ENCODE measurements at places on chromosomes 7 and 10. TPM values are rescaled to one million over a fixed set of nuclear protein-coding genes. Genes with fewer than 3 reads are reported as not detected.

Gene OPN1SW
- total RNA-seq, result not detected

Gene NPY4R
- total RNA-seq, result not detected

Gene TRIL
- 5.1 TPM for total RNA-seq

Gene SPDYE6
- not detected for total RNA-seq

Gene DDX50
- total RNA-seq, result 38.9 TPM

Gene CPN1
- total RNA-seq, result not detected

Gene RPEL1
- not detected for total RNA-seq

Gene OR13A1
- not detected for total RNA-seq

Gene SCART1
- 0.59 TPM for total RNA-seq

Gene ATP6V0E2
- 18.8 TPM for total RNA-seq

Gene WDFY4
- total RNA-seq, result not detected

DNA sequence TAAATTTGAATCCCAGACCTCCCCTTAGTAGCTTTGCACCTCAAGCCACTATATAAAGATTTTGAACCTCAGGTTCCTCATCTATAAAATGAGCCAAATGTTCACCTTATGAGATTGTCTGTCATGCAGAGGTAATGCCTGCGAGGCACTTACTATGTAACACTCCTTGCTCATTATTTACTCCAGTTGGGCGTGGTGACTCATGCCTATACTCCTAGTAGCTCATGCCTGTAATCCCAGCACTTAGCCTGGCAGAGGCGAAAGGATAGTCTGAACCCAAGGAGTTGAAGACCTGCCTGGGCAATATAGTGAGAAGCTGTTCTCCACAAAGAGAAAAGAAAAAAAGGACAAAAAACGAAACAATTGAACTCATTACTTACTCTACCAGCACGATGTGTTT is 82.2 kb downstream of the MDFIC start:
- H3K36me3 ChIP-seq, result no peaks in the 10 kb centered on the region
- H3K27ac ChIP-seq, result no peak overlapping the region
- H3K4me3 ChIP-seq, result no peak overlapping the region
- DNase-seq, result no peak
- H3K4me1 ChIP-seq, result peaks cover 43% of the 10 kb centered on the region

- DNase-seq, result no peak
- no peaks in the 10 kb centered on the region for H3K36me3 ChIP-seq
- H3K4me3 ChIP-seq, result no peak overlapping the region
- H3K27ac ChIP-seq, result no peak overlapping the region
Measured at GRCh38 chr10:125639846-125640245, 43.1 kb downstream of the TEX36 start.

DNA sequence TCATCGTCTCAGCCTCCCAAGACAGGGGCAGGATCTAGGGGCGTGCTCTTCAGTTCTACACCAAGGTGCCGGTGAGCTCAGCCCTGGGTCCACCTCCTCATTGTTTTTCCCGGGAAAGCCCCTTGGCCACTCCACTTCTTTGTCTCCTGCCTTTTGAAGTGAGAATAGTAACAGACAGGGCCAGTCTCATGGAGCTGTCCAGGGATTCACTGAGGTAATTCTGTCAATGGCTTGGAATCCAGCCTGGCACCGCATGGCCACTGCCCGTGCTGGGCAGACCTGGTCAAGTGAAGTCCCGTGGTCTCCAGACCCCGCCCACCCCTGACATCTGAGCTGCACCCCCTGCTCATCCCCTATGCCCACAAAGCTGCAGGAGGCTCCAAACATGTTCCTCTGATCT is 138.9 kb downstream of the TNS3 start:
- H3K4me1 ChIP-seq, result no peaks in the 10 kb centered on the region
- no peak overlapping the region for H3K27ac ChIP-seq
- no peaks in the 10 kb centered on the region for H3K27me3 ChIP-seq
- no peak overlapping the region for H3K4me3 ChIP-seq
- no peak for DNase-seq

GRCh38 chr10:62183442-62183841 is 85.2 kb downstream of the RTKN2 start:
- H3K4me1 ChIP-seq, result peaks cover 5% of the 10 kb centered on the region
- H3K27me3 ChIP-seq, result no peaks in the 10 kb centered on the region
- H3K4me3 ChIP-seq, result no peak overlapping the region
- H3K27ac ChIP-seq, result no peak overlapping the region

DNA sequence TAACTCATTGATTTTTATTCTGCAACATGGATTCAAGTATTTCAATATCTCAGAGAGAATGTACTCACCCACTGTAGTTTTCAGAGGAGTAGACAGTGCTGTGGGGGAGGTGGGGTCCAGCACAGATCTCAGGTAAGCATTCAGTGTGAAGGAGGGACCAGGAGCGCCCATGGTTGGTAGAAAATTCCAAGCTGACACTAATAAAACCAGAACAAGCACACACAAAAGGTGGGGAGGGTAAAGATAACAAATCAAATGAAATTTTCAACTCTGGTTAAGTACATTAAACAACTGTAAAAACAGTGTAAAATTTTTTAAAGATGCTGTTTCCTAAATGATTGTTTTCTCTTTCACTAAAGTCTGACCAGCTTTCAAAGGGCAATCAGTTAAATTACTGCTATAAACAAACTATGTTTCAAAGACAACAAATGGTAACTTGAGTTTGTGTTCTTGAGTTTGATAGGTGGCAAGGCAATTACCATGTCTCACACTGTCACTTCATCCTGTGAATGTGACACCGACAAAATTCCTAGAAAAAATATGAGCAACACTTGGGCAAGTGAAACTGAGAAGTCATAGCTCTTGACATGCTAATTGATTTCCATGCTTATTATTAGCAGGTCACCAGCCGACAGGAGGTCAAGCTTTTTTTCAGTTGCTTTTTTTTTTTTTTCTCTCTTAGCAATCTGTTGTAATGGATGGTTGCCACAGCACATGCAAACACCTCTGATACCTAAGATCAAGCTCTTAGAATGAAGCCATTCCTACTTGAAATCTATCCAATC is 205.8 kb upstream of the SLC26A5 start:
- peak; percentile 15 for DNase-seq
- no peaks in the 10 kb centered on the region for H3K36me3 ChIP-seq

GRCh38 chr10:119320981-119321380 is 113.6 kb downstream of the GRK5 start:
- no peak overlapping the region for H3K27ac ChIP-seq
- no peaks in the 10 kb centered on the region for H3K36me3 ChIP-seq
- no peak for DNase-seq
- H3K4me3 ChIP-seq, result no peak overlapping the region
- H3K4me1 ChIP-seq, result peaks cover 23% of the 10 kb centered on the region

DNA sequence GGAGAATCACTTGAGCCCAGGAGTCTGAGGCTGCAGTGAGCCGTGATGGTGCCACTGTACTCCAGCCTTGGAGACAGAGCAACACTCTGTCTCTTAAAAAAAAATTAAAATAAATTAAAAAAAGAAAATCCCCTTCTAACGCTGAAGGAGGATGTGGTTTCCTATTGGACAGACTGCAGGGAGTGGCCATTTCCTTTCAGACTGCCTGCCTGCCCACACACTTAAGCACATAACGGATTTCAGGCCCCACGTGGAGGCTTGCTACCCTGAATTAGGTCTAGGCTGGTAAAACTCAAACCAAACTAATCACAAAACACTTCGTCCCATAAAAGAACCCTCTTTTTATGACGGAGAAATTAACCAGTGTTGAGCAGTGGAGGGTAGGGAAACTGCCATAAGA is 34.0 kb downstream of the GATA3 start:
- H3K27me3 ChIP-seq, result no peaks in the 10 kb centered on the region
- no peaks in the 10 kb centered on the region for H3K4me1 ChIP-seq
- no peak overlapping the region for H3K27ac ChIP-seq
- H3K4me3 ChIP-seq, result no peak overlapping the region

GRCh38 chr7:115449689-115450088 is 527.8 kb downstream of the MDFIC start:
- H3K4me1 ChIP-seq, result no peaks in the 10 kb centered on the region
- H3K36me3 ChIP-seq, result no peaks in the 10 kb centered on the region
- H3K27me3 ChIP-seq, result no peaks in the 10 kb centered on the region
- peak; percentile 36 for DNase-seq
- H3K4me3 ChIP-seq, result no peak overlapping the region

GRCh38 chr7:91526404-91526803 is 262.2 kb downstream of the FZD1 start:
- no peak overlapping the region for H3K4me3 ChIP-seq
- no peaks in the 10 kb centered on the region for H3K27me3 ChIP-seq

DNA sequence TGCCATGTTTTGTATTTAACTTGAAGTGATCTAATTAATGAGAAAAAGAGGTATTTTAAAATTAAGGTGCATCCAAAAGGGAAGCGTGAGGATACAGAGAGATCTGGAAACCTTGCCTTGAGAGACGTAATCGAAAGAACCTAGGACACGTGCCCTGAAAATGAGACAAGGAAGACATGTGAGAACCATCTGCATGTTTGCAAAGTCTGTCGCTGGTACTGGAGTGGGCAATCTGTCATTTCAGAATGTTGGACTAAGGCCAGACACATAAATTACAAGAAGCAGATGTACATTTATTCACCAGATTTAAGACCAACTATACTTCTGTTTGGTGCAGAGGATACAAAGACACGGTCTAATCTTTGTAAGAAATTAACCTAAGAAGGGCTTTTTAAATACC is 9.2 kb downstream of the AGR2 start:
- no peak for DNase-seq
- no peak overlapping the region for H3K4me3 ChIP-seq

DNA sequence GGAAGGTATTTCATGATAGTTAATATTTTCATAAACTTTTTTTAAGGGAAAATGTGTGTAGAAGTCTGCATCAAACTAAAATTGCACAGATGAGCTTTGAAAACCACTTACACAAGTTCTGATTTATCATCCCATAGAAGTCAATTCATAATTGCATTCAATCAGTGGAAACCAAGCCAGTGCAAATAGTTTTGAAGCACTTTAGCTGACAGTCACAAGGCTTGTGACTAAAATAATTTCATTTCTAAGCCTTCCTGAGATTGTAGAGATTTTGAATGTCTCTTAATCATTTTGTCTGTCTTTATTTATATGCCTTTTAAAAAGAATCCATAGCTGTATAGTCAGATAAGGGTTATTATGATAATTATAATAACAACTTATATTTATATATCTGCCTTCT is 41.4 kb downstream of the EXOC4 start:
- peaks cover 13% of the 10 kb centered on the region for H3K4me1 ChIP-seq
- DNase-seq, result no peak
- peaks cover 4% of the 10 kb centered on the region for H3K36me3 ChIP-seq
- H3K27ac ChIP-seq, result no peak overlapping the region
- H3K4me3 ChIP-seq, result no peak overlapping the region
- no peaks in the 10 kb centered on the region for H3K27me3 ChIP-seq

GRCh38 chr7:90347759-90348158 is 1.2 kb downstream of the GTPBP10 start:
- no peak for DNase-seq
- H3K4me3 ChIP-seq, result peak overlapping the region; percentile 83
- no peaks in the 10 kb centered on the region for H3K4me1 ChIP-seq
- no peaks in the 10 kb centered on the region for H3K36me3 ChIP-seq
- H3K27me3 ChIP-seq, result no peaks in the 10 kb centered on the region

DNA sequence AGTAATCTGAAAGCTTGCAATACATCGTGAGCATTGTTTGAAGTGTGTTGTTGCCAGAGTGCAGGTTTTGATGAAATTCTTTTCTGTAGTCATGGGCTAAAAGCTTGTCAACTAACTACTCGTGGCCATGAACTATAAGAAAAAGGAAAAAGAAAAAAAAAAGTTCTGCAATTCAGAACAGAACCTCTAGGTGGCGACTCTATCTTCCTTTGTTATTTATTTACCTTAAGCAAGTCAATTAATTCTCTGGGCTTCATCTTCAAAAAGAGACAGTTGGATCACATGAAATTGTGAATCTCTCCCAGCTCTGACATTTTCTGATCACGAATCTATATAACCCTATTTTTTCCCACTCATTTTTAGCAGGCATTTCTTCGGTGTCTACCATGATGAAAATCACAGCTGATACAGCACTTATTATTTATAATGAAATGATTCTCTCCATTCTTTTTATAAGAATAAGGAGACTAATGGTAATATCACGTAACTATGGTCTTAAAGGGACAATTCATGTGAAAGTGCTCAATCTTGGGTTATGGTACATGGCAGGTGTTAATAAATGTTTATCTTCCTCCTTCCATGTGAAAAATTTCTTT is 18.8 kb downstream of the TMEM196 start:
- no peaks in the 10 kb centered on the region for H3K36me3 ChIP-seq
- DNase-seq, result peak; percentile 70
- no peaks in the 10 kb centered on the region for H3K27me3 ChIP-seq
- no peaks in the 10 kb centered on the region for H3K4me1 ChIP-seq
- no peak overlapping the region for H3K4me3 ChIP-seq
- no peak overlapping the region for H3K27ac ChIP-seq

DNA sequence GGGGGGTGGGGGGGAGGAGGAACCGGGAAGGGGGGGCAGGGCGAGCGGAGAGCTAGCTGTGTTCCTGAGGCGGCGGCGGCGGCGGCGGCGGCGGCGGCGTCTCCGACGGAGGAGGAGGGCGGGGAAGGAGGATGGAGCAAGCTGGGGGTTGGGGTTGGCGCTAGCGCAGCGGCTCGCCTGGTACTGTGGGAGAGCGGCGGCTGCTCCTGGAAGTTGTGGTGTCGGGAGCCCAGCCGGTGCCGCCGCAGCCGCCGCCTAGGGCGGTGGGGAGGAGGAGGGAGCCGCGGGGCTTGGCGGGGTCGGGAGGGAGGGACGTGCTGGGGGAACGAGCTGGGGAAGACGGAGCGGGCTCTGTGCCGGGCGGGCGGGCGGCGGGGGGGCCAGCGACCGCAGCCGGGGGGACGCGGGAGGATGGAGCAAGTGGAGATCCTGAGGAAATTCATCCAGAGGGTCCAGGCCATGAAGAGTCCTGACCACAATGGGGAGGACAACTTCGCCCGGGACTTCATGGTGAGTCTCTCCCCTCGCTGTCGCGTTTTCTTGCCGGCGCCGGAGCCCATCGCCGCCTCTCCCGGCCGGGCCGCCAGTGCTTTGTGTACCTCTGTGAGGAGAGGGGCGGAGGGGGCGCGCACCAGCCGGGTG is at the start of gene PTPN12:
PTPN12 (plus strand) TSS at position 160 of the 642 bp plus-strand sequence; CDS start at position 412, 252 bp downstream.
- no peaks in the 10 kb centered on the region for H3K36me3 ChIP-seq
- DNase-seq, result peak; percentile 74
- no peaks in the 10 kb centered on the region for H3K27me3 ChIP-seq

GRCh38 chr10:118978998-118979350 is 50.5 kb upstream of the NANOS1 start:
- no peaks in the 10 kb centered on the region for H3K36me3 ChIP-seq
- no peaks in the 10 kb centered on the region for H3K27me3 ChIP-seq
- no peak for DNase-seq
- H3K27ac ChIP-seq, result no peak overlapping the region
- peaks cover 6% of the 10 kb centered on the region for H3K4me1 ChIP-seq

DNA sequence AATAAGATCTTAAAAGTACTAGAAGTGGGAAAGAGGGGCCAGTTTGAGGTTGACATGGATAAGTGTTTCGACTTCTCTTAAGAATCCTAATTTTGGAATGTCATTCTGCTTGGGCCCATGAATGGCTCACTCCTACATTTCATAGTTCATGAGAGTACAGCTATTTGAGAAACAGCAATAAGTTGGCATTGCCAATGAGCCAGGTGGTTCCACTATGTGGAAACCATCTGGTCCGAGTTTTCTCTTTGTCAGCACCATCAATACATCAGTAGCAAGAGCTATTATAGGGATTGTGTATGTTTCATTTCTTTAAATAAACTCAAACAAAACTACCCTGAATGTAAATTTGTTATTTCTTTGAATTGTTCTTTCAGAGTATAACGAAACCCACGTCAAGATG is 78.1 kb upstream of the NEBL start:
- no peaks in the 10 kb centered on the region for H3K4me1 ChIP-seq
- no peak overlapping the region for H3K4me3 ChIP-seq
- DNase-seq, result no peak
- H3K27me3 ChIP-seq, result no peaks in the 10 kb centered on the region
- H3K36me3 ChIP-seq, result no peaks in the 10 kb centered on the region

Data from GM23338 (cell line).